ENCODE measurements at places on chromosomes 6 and 20.

DNA sequence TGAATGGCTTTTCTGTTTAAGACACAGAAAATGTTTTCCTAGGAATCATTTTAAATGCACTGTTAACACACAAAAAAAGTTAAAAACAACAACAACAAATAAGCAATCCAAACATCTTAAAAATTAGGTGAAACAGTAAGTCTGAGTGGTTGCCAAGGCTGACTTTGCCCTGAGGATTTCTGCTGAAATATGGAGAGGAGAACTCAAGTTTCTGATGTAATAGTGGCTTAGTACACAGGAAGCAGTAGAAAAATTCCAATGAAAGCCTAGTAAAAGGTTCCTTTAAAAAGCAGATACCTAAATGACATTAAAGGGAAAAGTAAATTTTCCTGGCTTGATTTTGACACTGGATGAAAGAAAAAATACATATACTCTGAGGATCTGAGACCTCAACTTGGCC lies 184.2 kb downstream of the EPM2A start:
- no peak for DNase-seq

DNA sequence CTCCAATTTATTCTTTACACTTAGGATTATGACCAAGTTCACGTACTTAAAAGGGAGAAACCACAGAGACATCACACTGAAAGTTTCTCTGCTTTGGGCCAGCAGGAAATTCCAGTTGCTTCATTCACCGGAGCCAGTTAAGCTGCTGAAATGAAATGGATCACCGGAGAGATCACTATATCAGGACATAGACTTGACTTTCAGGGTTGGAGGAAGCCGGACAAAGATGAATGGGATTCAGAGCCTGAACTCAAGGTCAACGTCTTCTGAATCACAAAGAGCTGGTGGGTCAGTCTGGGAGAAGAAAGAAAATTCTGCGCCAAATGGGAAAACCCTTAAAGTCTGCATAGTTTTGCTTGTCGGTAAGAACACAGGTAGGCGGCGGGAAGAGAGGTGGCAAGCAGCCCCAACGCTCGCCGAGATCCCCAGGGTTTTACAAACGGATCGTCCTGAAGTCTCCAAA lies 81.9 kb upstream of the CCDC28A start:
- no peak for DNase-seq

- peak; percentile 38 for DNase-seq
Observed at GRCh38 chr6:108526739-108527174, 34.0 kb upstream of the FOXO3 start.

GRCh38 chr6:159541296-159541695 lies 151.7 kb downstream of the SOD2 start:
- no peak for DNase-seq

DNA sequence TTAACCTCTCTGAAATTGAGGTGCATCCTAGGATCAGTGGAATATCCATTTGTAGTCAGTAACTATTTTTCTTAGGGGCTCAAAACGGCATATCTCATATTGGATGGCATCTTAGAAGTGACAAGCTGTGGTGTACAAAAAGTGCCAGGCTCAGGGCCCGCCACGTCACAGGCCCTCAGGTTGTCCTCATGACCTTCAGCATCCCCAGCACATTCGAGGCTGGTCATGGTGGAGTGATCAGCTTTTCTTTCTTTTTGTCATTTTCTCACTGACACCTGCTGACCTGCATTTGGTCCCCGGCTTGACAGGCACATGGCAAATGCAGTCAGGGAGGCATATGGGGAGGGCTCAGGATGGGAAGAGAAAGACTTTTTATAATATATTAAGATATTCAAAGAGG lies 7.1 kb upstream of the E2F1 start:
- DNase-seq: no peak

DNA sequence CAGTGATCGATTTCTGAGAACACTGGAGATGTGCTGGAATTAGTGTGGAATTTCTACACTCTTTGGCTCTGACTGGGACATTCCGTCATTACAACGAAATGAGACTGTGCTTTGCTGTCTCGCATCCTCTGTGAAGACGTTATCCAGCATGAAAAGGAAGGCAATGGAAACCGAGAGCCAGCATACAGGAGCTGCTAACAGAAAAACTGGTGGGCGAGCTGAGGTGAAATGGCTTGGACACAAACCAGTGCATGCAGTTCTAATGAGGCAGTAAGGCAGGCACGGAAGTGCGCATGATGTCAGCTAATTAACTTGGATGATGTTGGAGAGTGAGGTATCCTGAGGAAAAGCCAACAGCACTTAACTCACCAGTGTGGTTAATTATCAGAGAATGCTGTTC lies 202.8 kb upstream of the AGPAT4 start:
- DNase-seq: no peak

DNA sequence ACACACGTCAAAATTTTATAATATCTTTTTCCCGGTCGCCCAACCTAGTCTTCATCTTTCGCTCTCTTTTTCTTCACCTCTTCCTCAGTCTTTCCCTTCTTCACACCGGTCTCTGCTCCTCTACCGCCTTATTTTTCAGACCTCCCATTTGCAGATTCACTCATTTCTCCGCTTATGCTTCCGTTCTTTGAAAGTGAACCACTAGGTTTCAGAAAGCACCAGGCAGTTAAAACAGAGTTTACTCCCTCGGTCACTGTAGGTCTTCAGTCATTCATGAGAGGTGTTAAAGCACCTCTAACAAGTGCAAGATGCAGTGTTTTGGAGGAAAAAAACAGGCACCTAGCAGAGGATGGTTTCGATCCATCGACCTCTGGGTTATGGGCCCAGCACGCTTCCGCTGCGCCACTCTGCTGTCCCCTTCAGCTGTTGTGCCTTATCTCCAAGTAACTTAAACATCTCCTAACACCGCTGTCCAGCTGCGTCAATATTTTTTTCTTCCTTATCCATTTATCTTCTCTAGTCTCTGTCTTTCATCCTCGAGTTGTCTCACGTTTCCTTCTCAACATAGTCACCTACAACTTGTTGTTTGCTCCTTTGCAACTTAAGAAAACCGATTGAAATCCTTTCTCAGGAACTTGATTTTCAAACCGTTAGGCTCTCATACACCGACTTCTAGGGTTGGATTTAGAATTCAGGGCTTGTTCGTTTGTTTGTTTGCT lies 119.7 kb upstream of the ZNF184 start:
- peak; percentile 79 for DNase-seq

DNA sequence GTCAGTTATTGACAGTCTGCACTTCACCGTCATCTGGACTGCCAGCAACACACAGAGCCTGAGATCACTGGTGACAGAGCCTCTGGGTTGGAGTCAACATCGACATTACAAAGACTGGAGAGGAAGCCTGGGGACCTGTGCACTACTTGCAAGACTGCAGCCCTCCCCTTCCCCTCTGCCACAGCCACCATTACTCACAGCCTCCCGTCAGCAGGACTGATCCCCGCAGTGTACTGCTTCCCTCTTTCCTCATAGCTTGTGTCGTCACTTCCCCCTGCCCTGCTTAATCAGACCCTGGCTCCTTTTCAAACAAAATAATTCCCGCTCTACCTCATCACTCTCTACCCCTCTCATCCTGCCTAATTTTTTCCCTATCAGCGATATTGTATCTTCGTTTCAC lies 235.5 kb upstream of the KCNQ5 start:
- DNase-seq: no peak

DNA sequence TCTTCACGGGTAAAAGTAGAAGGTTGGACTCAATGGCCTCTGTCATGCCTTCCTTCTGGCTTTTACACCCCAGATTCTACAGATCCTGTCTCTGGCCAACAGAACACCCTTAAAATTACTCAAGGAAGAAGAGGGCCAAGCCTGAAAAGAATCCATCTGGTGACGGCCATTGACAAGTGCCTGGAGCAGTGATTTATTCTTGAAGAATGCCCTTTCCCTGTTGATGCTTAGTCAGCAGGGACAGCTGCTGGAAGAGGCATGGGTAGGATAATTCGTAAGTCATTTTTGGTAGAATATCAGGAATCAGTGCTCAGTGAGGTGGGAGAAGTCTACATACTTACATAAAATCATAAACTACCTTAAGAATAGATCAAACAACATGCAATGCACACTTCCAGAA lies 397.9 kb downstream of the SAMD5 start:
- no peak for DNase-seq

- peak; percentile 29 for DNase-seq
Observed at GRCh38 chr6:27547157-27548075, 74.5 kb upstream of the ZNF184 start.

- no peak for DNase-seq
Observed at GRCh38 chr6:50390416-50390815, 322.9 kb upstream of the TFAP2D start.

DNA sequence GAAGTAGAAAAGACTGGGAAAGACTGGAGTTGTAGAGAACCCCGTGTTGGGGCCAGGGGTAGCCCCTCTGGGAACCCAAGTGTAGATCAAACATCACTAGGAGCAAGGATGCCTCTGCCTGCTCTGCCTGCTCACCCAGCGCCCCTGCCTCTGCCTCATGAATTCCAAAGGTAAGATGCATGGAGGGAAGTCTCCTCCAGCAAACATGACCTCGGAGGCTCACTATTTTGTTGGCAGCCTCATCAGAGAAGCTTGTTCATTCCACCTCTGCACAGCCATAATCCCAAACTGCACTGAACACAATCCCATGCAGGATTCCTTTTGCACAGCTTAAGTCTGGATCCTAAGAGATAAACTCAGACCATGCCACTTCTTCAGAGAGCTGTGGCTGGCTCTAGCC lies 4.9 kb downstream of the FRS3 start:
- no peak for DNase-seq

GRCh38 chr6:52325695-52326471 lies 36.1 kb upstream of the PAQR8 start:
- DNase-seq: no peak

- DNase-seq: peak; percentile 69
Observed at GRCh38 chr6:34237316-34237721, 646 bp downstream of the HMGA1 start.

DNA sequence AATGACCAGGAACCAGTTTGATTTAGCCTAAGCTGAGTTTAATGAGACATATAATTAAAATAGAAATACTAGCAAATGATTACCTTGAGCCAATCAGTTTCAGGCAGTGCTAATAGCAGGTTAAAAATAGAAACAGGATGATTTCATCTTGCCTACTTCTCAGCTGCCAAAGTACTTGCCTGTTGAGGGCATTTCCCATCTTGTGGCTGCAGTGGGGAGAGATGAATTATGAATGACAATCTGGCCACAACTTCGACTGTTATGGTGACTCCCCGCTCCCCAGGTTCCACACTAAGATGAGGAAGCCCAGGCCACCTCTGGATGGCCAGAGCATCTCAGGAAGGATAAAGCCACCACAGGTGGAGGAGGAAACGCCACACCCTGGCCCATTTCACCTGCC lies 31.3 kb downstream of the MBOAT1 start:
- peak; percentile 39 for DNase-seq

DNA sequence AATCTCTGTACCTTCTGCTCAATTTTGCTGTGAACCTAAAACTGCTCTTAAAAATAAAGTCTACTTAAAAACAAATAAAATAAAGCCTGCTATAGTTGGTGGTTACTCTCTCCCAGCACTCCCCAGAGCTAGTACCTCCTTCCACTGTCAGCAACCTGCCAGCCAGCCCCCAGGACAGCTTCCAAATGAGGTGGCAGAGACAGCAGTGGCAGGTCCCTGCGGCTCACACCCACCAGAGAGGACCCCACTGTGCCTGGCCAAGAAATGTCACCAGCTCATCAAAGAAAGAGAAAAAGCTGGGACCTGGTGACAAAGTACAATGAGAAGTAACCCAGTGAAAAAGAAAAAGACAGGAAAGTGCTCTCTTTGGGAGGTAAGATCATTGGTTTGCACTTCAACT lies 15.2 kb downstream of the APMAP start:
- no peak for DNase-seq

DNA sequence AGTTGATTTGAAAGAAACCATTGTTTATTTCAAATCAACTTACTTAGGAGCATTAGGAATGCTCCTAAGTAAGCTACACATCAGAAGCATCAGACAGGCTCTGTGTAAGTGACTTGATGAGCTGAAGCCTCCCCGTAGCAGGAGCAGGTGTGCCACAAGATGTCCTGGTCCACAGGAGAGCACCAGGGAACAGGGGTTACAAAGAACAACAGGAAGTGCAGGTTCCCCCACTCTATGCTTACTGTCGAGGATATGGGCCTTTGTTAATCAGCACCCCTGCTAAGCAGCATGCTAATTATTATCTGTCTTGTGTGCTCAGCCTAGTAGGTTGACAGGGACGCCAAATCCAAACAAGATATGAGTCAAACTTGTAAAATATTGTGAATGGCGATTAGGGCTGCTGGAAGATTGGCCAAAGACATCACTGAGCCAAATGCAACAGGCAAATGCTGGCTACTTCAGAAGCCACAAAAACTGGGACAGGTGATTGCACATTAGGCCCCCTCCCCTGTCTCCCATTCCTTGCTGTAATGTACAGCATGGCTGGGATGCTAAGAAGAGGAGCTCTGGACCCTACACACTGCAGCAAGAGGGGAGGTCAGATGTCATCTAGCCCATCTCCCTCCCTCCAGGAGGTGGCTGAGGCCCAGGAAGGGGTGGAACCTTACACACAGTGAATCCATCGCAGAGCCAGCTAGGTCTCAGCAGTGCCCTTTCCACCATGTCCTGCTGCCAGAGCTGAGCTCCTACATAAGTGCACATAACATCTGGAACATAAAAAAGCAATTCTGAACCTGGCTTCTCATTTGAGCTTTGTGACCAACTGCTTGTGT lies 939 bp downstream of the TGM3 start:
- DNase-seq: no peak

DNA sequence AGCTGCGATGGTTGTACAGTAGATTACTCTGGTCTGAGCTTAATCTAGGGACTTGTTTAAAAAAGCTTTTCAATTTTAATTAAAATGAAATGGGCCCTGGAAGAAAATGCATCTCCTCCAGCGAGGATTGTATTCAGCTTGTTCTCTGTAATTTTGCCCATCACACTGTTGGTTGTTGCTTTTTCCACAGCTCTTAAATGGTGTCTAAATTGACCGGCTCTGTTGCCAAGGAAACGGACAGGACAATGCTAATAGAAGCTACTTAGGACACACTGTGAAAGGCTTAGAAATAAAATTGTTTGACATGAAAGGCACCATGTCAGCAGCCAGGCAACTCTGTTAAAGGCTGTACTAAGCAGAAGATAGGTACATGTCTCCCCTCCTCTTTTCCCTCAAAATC lies 116.7 kb upstream of the NRSN1 start:
- DNase-seq: no peak
